A673 (cell line): ENCODE measurements at places on chromosomes 2 and 18.

DNA sequence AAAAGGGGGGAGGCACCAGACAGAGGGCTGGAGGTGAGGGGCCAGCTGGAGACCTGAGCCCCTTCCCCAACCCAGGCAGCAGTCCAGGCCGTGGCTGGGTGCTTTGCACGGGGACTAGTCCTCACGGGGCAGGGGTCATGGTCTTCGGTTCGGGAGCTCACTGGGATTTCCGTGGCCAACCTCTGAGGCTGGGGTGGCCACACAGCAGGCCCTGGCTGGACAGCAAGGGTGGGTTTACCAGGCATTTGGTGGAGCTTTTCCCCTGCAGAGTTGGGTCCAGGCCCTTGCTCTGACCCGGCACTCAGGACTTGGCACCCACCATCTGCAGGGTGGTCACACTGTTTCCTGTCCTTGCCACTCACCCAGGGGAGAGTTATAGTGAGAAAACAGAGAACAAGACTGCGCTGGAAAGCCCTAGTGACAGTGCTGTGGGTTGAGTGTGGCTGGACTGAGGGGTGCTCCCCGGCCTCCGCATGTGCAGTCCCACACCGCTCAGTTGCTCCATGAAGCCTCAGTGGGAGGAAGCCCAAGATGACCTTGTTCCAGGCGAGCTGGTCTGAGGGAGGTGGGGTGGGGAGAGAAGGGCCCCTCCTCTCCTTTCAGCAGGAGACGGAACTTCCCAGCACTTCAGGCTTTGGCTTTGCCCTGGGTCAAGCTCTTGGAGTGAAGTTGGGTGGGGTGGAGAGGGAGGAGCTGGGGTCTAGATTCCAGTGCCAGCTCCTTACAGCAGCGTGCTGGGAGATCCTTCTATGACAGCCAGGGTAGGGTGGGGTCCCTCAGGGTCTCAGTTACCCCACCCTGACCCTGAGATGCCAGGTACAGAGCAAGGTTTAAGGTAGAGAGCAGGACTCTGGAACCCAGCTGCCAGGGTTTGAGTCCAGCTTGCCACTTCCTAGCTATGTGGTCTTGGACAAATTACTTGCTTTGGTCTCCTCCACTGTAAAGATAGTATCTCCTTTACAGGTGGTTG is 219.8 kb downstream of the DYSF start:
- no peak for DNase-seq

DNA sequence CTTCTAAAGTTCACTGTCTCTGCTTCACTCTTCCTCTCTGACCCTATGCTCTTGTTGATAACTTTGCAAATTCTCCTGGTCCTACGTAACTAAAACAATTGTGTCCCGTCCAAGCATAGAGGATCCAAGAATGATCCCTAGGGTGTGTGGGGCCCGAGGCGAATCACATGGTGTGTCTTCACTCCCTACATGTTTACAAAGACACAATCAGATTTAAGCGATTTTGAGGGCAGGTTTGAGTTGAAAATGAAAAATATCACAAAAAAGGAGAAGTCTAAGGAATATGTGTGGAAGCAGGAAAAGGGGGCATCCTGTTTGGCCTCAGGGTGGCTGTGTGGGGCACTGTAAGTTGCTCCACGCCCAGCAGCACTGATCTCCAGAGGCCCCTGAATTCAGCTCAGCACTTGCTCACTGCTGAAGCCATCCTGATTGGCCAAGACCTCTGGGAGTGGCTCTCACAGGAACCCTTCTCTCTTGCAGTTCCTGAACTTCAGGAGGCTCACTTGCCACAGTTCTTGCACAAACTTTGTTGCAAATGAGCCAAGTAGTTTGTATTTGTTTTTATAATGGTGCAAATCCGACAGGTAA is 363.6 kb downstream of the ZNF521 start:
- DNase-seq = no peak

GRCh38 chr2:97699765-97700444 is 13.5 kb upstream of the ZAP70 start:
- peak; percentile 82 for DNase-seq

DNA sequence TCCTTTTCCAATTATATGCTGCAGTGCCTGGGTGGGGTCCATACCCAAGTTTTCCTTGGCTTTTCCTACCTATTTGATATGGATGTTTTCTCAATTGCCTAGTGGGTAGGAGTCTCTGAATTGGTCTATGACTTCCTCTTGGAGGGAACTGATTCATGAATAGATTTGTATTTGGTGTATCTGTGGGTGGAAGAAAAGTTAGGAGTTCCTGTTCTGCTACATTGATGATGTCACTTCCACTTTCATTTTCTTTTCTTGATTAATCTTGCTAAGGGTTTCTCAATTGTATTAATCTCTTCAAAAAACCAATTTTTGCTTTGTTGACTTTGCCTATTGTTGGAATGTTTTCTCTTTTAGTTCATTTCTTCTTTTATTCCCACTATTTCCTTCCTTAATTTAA is 37.4 kb upstream of the SLC9A2 start:
- DNase-seq = no peak

GRCh38 chr2:84492571-84492970 is 23.7 kb upstream of the DNAH6 start:
- DNase-seq = no peak

- no peak for DNase-seq
Measured at GRCh38 chr18:26488417-26489009, 59.8 kb downstream of the KCTD1 start.

DNA sequence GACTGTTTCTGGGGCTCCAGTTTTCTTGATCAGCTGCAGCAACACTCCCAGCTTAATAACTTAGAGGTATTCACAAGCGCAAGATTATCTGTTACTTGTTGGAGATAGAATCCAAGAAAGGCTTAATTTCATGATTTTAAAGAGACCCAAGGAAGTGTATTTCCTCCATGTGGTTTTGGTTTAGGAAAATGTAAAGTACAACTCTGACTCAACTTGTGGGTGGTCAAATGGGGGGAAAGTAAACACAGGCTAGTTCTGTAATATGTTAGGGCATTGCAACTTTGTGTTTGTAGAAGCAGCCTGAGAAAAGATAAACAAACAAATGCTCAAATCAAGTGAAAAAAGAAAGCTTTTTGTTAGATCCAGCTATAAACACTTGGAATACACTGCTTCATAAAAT is 90.1 kb upstream of the COL3A1 start:
- DNase-seq = no peak

DNA sequence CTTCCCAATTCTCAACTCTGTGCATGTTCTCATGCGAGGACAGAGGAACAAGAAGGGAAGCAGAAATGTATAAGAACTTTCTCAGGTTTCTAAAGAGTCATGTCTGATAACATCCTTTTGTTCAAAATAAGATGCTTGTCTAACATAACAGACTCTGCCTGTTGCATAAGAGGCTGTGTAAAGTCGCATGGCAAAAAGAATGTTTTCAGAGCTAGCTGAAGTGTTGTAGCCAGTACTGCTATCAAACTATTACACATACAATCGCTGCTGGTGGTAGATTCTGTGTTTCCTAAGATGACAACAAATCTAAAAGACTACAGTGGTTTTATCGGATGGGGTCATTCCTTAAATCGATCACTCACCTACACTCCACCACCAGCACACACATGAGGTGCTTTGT is 487.5 kb downstream of the IRS1 start:
- no peak for DNase-seq

GRCh38 chr18:61664419-61665084 is 228.3 kb downstream of the RNF152 start:
- no peak for DNase-seq

DNA sequence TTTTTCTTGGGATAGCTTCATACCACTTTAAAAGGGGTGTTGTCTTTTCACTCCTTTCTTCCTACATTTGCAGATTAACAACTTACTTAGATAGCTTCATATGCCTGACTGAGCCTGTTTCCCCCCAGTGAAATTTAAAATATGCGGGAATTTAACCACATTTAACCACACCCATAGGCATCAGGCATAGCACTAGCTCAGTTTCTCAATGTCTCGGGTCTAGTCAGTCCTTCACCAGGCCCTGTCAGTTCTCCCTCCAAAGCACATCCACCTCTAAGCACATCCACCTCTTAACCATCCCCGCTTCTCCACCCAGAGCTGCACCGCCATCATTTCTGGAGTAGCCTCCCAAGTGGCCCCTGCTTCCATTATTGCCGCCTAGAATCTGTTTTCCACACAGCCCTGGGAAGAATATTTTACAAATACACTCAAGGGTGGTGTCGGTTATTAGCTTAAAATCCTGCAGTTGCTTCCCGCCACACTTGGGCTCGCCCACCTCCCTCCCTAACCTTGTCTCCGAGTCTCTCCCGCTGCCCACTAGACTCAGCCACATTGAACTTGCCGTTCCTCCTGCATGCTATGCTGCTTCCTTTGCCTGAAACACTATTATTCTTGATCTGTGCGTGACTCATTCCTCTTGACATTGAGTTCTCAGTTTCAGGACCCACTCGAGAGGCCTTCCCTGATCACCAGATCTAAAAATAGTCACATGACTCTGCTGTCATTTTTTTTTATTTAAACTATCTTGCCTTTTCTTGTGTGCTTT is 68.3 kb downstream of the SPTBN1 start:
- DNase-seq = peak; percentile 58

GRCh38 chr2:3823748-3824147 is 120.4 kb downstream of the DCDC2C start:
- DNase-seq = no peak

DNA sequence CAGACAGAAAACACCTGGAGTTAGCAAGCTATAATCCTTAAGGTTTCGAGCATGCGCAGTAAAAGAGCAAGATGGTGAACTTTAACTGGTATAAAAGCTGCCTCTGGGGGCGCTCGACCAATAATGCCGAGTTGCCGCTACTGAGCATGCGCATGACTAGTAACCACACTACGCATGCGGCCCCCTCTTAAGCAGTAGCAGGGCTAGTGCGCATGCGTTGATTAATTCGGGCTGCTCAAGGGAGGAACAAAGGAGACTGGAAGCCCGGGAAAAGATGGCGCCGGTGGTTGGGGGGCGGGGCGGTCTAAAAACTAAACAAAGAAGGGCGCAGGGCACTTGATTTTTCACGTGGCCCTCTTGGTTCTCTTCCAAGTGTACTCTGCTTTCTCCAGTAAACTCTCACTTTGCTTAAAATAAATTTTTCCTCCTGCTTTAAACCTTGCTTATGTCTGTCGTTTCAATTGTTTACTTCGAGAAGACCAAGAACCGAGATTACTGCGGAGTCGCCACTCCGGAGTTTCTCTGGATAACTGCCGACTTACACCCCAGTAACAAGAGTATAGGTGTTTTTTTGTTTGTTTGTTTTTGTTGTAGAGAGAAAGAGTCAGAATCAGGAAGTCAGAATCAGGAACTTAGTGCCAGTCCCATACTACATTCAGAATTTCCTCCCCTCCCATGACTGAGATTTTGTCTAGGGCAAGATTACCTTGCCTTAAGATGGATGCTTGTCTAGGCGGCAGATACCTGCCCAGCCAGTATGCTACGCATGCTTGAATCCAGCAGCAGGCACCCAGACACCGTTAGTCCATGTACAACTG is 5.8 kb downstream of the XRCC5 start:
- DNase-seq = peak; percentile 99

GRCh38 chr18:22510697-22511096 is 93.0 kb upstream of the CTAGE1 start:
- no peak for DNase-seq

DNA sequence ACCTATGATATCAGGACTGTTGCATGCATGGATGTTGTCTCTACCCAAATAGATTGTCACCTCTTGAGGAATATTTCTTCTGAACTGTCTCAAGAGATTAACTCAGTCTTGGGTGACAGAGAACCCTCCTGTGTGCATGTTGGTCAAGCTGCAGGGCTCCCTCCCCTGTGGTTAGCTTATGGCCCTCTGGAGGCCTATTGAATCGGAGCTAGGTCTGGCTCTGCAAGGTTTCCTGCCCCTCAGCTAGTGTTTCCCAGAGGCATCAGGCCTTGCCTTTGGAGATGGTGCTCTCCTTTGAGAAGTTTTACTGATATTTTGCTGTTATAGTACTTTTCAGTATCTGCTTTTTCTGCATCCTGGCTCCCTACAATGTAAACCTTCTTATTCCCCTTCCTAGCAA is 769.2 kb upstream of the FAM98A start:
- no peak for DNase-seq

DNA sequence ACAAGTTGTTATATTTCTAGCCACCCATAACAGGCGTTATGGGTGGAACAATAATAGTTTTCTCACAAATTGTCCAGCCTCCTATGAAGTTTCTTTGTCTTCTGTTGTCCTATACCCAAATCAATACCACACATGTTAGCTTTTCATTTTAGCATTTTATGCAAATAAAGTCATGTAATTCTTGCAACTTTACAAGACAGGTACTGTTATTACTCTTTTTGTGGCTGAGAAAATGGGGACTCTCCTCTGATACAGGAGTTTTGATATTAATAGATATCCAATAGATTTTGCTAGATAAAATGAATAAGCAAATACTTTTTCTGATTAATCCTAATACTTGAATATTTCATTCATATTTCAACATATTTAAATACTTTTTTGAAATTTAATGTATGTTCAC is 151.0 kb downstream of the PMAIP1 start:
- DNase-seq = no peak

DNA sequence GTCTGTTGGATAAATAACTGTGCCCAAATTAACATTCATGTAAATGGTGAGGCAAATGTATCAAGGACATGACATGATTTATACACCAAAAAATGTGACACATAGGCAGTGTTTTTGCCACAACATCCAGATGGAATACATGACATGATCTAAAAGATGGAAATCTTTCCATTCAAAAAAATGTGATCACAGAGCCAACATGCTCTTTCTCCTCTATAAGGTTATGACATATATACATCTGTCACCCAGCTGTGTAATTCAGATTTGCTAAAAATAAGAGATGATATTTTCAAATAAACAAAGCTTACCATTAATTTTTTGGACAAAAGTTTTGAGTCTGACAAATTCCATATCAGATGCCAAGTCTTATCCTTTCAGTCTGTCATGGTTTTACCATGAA is 95.5 kb upstream of the COL3A1 start:
- DNase-seq = no peak

- DNase-seq = no peak
Measured at GRCh38 chr2:101255501-101255900, 2.8 kb downstream of the CNOT11 start.

DNA sequence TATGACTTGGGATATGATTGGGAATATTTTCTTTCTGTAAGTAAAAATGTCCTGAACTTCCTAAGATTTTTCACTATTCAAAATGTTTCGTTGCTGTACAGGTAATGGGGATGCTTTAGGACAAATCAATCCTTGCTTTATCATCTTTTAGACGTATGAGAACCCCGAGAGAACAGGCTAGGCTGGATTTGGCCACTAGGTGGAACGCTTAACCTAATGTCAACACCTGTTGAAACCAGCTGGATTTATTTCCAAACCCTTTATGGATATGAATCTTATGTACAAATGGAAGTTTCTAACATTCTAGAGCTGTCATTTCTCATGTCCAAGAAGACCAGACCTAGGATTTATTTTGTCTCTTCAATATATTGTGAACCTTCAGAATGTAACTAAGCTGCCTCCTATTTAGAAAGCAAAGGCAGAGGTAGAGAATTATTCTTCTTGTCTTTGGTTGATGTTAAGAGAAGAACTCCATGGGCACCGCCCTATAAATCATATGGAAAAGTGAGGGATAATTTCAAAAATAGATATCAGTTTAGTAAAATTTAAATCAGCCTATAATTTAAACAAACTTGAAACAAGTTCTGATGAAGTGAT is 96.7 kb downstream of the PMAIP1 start:
- peak; percentile 52 for DNase-seq

GRCh38 chr2:6644261-6644660 is 221.4 kb downstream of the CMPK2 start:
- DNase-seq = peak; percentile 73

- no peak for DNase-seq
Measured at GRCh38 chr18:10946058-10946457, 203.3 kb downstream of the PIEZO2 start.

GRCh38 chr2:70920367-70920715 is 15.4 kb upstream of the ATP6V1B1 start:
- no peak for DNase-seq

GRCh38 chr2:200471324-200471848 is 38.5 kb downstream of the KCTD18 start:
- peak; percentile 51 for DNase-seq
